Muscle of leg (tissue), 16 donors: ENCODE measurements at places on chromosomes 5 and 9.
A peak's percentile ranks its signal among the peaks of the same experiment; 100 is the strongest.

DNA sequence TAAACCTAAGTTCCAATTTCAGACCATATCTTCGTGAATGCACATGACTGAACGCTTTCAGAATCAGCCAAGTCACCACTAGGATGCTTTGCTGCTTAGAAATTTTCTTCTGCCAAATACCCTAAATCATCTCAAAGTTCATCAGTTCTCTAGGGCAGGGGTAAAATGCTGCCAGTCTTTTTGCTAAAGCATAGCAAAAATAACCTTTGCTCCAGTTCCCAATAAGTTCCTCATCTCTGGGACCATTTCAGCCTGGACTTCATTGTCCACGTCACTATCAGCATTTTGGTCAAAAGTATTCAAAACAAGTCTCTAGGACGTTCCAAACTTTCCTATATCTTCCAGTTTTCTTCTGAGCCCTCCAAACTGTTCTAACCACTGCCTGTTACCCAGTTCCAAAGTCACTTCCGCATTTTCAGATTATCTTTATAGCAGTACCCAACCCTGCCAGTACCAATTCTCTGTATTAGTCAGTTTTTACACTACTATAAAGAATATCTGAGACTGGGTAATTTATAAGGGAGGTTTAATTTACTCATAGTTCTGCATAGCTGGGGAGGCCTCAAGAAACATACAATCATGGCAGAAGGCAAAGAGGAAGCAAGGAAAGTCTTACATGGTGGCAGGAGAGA lies 74.8 kb downstream of the NR3C1 start:
- DNase-seq, result no peak

GRCh38 chr9:126791406-126792230 lies 13.2 kb upstream of the ZBTB43 start:
- DNase-seq, result no peak

DNA sequence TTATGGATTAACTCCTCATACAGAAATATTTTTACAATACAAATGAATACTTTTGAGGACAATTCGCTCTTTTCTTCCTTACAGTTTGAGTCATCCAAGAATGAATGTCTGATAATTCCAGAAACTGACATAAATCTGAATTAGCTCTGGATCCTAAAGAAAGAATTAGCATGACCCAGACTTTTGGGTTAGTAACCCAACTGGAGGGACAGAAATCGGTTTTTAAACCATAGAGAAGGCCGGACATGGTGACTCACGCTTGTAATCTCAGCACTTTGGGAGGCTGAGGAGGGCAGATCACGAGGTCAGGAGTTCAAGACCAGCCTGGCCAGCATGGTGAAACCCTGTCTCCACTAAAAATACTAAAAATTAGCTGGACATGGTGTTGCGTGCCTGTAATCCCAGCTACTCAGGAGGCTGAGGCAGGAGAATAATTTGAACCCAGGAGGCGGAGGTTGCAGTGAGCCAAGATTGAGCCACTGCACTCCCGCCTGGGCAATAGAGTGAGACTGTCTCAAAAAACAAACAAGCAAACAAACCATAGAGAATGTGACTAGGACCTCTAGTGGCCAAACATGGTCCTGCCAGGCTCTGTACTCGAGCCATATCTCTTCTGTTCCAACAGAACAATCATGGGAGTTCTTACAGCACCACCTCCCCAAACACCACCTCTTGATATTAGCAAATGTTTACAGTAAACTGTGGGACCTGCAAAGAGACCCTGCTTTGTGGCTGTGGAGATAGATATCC lies 44.8 kb downstream of the LURAP1L start:
- no peak for DNase-seq

- no peak for DNase-seq
These were observed 182.5 kb downstream of the GAPVD1 start for GRCh38 chr9:125444166-125444565.

GRCh38 chr5:145936401-145937131 lies at the start of gene SH3RF2:
Gene SH3RF2, plus strand, starts transcription at chr5:145936578. Its CDS starts 1,351 bp downstream, at chr5:145937929.
- peak; percentile 75 for DNase-seq

GRCh38 chr9:100465761-100466160 lies 7.2 kb upstream of the TMEFF1 start:
- no peak for DNase-seq

GRCh38 chr5:146399481-146399880 lies 47.7 kb upstream of the TCERG1 start:
- no peak for DNase-seq

- DNase-seq, result no peak
These were observed 34.5 kb upstream of the TJP2 start for GRCh38 chr9:69139596-69139995.

DNA sequence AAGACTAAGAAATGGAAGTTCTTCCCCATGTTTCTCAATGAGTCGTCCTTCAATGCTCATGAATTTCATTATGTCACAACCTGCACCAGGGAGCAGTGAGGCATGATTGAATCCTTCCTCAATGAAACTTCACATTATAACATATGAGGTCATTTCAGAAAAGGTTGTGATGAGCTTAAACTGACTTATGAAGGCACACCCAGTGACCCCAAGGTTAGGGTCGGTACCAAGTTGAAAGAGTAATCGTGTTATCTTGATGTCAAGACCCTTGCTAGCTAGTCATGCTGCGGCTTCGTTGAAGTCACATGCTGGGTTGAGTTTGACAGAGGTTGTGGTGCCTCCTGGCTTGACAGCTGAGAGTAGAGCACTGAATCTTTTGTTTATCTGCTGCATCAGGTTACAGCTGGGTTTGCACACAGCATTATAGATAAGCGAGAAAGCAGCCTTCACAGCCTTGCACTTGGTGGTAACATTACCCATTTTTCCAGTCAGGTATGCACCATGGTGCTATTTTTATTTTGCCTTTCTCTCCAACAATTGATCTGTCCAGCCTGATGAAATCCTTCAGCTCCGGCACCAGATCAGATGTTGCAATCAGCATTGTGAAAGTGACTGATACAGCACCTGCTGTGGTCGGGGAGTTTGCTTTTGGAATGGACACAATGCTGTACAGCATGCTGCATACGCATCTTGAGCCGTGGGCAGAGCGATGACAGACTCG lies 133.2 kb downstream of the ERCC6L2 start:
- no peak for DNase-seq

DNA sequence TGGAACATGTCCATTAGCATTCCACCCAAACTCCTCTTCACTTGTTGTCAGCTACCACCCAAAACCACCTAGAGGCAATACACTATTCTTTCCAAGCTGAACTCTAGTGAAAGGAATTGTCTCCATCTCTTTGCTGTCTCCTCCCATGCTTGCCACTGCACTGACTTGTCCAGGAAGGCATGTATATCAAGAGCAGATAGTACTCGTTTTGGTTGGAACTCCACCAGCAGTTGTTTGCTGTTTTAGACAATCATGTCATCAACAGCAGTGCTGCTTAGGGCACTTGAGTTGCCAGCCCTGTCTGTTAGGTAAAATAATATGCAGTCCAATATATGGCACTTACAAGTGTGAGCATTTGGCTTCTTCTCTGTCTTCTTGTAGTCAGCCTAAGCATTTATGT lies 80.0 kb upstream of the SAP30L start:
- no peak for DNase-seq

DNA sequence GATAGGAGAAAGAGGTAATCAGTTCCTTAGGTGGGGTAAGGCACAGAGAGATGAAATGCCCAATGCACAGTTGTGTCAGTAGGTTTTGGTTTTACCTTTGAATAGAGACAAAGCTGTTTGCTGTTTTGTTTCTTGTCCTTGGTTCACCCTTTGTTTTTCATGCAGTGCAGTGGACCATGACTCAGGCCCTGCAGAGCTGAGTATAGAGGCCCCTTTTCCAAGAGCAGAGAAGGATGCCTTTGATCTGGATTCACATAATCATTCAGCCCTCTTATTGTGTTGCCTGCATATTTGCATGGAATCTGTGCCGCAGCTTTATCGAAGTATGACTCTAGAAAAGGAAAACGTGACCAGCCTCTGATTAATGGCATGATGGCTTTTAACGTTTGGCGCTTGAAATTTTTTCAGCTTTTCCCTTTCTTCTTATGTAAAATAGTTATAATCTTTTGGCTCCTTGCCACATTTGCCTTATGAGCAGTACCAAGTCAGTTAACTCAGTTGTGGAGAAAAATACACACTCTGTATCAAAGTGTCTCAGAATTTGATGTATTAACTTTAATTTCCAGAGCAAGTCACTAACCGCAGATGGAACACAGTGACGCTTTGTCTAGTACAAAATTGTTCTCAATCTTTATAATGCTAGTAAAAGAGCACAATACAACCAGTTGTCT lies 197.6 kb downstream of the KDM4C start:
- DNase-seq, result no peak

GRCh38 chr9:128712451-128713410 lies 10.4 kb downstream of the PKN3 start:
- DNase-seq, result no peak

DNA sequence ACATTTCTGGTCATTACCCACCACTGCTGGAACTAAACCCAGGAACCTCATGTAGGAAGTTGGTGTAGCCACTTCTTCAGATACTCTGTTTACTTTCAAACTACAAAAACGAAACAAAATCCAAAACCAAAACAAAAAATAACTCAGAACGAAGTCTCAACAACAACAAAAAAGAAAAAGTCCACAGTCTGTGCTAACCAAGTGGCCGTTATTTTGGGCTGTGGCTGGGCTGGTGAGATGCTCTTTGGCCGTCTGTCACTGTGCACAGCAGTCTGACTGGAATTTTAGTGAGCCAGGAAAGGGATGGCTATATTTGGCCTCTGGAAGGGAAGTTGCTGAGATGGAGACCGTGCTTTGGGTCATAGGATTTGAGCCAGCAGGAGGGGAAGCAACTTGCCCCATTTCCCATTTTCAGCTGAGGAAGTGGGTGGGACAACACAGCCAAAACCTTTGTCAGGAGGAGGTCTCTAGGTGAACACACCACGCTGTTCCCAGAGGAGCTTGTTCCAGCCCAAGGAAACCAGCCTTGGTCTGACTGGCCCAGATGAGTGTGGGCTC lies 334.1 kb downstream of the ZSWIM6 start:
- peak; percentile 57 for DNase-seq

- DNase-seq, result no peak
These were observed 70.1 kb downstream of the DTWD2 start for GRCh38 chr5:118918232-118918631.

- no peak for DNase-seq
These were observed 233.5 kb upstream of the WWC1 start for GRCh38 chr5:168057905-168058304.

DNA sequence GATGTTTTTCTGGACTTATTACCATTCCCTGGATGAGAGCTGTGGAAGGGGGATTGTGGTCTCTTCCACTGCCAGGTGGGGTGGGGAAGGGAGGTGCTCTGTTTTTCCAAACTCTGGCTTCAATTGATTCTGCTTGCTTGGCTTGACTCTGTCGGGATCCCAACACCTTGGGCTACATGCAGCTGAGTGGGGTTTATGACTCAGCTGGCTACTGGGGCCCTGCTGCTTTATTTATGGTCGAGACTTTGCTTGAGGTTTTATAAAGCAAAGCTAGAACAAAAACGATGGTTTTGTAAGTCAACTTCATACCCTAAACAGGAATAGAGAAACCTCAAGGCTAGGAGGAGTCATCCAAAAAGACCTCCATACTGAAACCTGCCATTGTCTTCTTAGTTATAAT lies 76.3 kb downstream of the AOPEP start:
- peak; percentile 23 for DNase-seq

DNA sequence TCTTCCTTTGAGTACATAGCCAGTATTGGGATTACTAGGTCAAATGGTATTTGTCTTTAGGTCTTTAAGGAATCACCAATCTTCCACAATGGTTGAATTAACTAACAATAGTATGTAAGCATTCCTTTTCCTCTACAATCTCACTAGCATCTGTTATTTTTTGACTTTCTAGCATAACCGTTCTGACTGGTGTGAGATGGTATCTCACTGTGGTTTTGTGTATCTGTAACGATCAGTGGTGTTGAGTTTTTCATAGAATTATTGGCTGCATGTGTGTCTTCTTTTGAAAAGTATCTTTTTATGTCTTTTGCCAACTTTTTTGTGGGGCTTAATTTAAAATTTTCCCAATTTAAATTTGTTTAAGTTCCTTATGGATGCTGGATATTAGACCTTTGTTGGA lies 81.5 kb upstream of the ASTN2 start:
- no peak for DNase-seq

- DNase-seq, result no peak
These were observed 15.8 kb upstream of the KIF4B start for GRCh38 chr5:154997746-154998145.

DNA sequence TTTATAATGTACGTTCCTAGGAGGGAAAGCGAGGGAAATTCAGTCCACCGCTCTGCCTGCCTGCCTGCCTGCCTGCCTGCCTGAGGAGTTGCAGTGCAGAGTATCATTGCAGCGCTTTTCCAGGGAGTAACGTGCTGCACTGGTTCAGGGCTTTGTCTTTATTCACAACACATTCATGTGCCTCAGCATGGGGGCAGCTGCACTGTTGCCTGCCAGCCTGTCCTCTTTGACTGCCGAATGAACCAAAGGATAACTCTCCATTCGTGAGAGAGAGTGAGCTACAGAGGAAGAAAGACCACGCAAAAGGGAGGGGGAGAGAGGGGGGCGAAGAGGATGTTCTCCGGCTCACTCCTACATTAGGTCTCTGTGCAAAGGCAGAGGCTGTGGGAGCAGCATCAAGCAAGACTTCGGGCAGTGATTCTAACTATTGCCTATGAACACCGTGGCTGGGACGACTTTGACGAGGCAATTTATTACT lies 791.2 kb downstream of the MAT2B start:
- peak; percentile 37 for DNase-seq

GRCh38 chr5:137708796-137709559 lies 26.9 kb downstream of the KLHL3 start:
- DNase-seq, result no peak

GRCh38 chr5:16582081-16582480 lies 34.7 kb downstream of the RETREG1 start:
- DNase-seq, result no peak

DNA sequence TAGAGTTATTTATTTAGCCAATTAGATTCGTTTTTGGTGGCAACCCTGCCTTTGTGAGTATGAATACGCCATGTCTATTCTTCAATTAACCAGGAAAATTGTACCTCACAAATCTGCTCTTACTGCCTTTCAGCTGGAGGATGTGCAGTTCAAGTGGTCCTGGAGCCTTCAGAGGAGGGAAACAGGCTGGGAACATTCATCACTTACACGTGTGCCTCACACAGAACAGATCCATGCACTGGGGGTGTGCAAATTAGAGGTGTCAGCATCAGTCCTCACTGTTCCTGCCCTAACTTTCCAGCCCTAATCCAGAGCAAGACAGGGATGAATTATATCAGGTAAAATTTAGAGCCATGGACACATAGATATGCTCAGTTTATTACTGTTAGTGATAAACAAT lies 65.4 kb downstream of the SEMA5A start:
- no peak for DNase-seq

- no peak for DNase-seq
These were observed 36.4 kb upstream of the UBQLN1 start for GRCh38 chr9:83744206-83744605.
